OCI-LY7 (cell line): ENCODE measurements at places on chromosomes 16 and 17. TPM values are rescaled to one million over a fixed set of nuclear protein-coding genes. Genes with fewer than 3 reads are reported as not detected.

DNA sequence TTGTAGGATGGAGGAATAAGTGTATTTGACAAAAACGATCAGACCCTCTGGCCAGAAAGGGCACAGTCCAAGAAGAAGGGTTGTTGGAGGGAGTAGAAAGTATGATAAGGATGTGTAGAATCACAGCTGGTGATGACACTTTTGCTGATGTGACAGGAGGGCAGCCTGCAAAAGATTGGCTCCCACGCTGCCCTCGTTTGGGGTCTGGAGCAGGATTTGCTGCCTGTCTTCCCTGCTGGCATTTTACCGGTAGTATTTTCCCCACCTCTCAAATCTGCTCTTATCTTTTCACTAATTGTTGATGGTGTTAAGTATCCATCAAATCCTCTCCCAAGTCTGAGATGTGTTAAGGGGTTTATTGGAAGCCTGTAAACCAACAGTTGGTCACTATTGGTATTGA, 208.8 kb downstream of the CCDC182 start:
- DNase-seq: no peak

DNA sequence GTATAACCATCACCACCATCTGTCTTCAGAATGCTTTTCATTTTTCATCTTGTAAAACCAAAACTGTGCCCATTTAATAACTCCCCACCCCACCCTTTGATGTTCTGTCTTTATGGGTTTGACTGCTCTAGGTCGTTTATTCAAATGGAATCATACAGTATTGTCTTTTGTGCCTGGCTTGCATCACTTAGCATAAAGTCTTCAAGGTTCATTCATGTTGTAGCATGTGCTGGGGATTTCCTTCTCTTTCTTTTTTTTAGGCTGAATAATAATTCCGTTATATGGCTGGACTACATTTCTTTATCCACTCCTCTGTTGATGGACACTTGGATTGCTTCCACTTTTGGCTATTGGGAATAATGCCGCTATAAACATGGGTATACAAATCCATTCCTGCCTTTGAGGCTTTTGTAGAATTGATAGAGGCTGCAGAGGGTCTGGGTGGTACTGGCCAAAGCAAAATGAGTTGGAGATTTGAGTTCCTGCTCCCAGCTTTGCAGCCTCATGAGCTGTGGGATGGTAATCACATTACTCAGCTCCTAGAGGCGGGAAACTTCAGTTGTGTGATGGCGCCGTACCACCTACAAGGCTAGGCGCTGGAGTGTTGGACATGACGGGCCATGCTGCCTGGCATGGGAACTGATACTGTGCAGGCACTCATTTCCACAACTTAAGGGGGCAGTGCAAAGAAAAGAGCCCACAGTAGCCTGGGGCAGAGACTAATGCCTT, 64.8 kb downstream of the CLEC16A start:
- DNase-seq: no peak

DNA sequence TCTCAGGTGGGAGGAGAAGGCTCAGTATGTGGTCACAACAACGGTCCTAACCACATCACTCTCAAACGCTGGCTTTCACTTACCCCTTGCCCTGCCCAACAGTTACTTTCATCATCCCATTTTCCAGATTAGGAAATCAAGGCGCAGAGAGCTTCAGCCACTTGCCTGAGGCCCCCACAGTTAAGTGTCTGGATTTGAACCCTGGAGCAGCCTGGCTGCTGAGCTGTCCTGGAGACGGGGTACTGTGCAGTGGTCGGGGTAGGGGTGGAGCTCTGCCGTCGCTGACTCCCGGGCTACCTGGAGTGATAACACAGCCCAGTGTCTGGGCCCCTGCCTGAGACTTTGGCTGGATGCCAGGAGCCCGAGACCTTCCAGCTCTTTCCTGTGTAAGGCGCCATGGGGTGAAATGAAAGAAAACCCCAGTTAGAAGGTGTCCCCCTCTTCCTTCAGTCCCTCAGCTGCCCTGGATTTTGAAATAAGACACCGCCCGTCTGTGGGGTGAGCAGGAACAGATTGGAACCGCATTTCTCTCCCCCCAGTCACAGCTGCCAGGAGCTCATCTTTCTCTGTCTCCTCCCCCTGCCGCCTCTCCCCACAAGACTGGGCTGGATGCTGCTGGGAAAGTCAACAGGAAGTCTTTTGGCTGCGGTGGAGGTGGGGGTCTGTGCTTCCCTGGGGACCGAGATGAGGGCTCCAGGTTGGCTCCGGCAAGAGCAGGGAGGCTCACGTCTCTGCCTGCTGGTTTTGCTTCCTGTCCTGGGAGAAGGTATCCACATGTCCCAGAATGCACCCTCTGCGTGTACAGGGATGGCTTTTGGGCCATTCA, 280.2 kb downstream of the SEC14L1 start:
- peak; percentile 77 for DNase-seq

GRCh38 chr16:86496929-86497461, 13.3 kb upstream of the FOXF1 start:
- no peak for DNase-seq

DNA sequence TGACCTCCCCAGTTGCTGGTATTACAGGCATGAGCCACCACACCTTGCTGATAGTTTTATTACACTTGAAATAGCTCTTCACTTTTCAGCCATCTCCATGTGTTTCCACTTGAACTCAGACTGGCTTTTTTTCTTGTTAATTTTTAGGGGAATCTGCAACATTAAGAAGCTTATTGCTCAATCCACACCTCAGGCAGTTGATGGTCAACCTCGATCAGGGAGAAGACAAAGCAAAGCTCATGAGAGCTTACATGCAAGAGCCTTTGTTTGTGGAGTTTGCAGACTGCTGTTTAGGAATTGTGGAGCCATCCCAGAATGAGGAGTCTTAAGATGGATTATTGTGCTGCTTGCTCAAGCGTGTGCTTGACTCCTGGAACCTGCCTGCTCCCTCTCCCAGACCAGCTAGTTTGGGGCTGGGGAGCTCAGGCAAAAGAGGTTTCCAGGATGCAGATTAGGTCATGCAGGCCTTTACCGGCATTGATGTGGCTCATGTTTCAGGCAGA, 8.6 kb downstream of the ZNHIT3 start:
- DNase-seq: no peak

DNA sequence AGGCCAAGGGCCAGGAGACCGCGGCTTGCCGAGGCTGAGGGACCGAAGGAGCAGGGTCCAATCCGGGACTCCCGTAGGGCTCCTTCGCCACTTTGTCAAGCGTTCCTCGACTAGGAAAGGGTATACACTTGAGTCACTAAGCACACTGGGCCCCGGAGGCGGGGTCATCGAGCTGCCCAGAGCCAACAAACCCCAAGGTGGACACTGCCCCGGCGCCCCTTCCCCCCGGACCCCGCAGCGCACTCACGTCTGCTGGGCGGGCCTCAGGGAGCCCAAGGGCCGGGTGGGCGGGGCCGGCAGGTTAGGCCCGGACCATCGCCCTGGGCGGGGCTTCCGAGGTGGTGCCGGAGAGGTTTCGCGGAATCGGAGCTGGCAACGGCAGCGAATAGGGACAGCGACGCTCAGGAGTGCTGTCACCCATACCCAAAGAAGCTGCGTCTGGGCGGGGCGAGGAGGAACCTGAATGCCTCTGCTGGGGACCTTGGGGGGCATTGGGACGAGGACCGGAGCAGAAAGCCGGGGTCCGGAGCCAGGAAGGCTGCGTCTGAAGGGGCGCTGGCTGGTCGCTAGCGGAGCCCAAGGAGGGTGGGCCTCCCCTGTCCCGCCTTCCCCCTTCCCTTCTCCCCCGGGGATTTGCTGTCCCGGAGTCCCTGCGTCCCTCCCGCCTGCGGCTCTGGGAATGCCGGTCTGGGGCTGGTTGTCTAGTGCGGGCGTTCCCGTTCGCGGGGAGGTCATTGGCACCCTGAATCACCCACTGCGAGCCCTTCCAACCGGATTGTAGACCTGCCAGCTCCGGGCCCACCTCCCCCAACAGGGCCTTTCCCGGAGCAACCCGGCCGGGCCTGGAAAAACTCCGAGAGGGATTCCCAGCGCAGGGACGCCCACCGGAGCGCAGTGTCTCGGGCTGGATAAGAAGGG, 118.2 kb upstream of the SMURF2 start:
- no peak for DNase-seq

DNA sequence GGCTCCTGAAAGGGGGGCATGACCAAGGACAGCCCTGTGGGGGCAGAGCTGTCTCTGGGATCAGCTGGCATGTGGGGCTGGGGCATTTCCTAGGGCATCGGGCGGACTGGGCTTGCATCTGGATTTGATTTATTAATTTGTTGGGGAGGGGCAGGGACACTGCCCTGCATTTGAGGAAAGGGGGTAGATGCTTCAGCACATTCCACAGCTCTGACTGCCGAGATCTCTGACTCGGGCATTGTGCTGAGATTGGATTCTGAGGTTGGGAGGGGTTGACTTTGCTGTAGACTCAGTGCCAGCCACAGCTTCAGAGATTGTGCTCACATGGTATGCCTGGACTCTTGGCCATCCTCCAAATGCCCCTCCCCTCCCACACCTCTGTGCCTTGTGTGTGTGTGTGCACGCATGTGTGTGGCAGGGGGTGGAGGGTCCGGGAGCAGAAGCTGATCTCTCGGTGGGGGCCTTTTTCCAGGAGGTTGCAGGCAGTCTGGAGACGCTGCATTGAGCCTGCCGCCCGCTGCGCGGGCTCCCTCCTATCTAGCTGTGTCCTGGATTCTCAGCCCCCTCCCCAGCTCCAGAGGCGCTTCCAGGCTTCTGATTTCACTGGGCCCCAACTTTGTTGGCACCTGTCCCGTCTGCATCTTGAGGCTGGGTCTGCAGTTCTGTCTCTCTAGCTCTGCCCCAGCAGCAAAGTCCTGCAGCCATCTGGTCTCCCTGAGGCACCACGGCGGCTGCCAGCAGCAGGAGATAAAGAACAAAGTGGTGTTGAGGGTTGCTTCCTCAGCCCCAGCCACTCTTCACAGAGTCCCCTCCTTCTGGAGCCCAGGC, 14.9 kb downstream of the IGFBP4 start:
- DNase-seq: no peak

- DNase-seq: no peak
Measured at GRCh38 chr17:37065486-37066321, 117.0 kb downstream of the AATF start.

GRCh38 chr16:30546115-30546514, 11.5 kb upstream of the ZNF747 start:
- DNase-seq: no peak

- no peak for DNase-seq
Measured at GRCh38 chr17:40497695-40498094, 3.7 kb downstream of the TNS4 start.

DNA sequence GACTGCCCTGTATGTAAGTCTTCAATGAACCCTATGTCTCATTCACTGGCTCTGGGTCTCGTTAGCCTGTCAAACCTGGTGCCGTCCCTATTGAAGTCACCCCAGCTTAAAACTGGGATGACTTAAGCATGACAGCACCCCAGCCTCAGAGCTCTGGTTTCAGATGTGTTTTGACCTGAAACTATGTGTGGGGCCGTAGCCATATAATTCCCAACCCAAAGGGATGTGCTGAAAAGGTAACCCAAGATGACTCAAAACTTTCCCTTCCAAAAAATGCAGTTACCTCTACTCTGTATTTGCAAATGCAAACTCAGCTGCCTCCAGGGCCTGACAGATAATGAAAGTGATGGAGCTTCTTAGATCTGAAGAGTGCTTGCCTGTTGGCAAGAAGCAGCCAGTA, 478.3 kb upstream of the ERCC4 start:
- DNase-seq: no peak

DNA sequence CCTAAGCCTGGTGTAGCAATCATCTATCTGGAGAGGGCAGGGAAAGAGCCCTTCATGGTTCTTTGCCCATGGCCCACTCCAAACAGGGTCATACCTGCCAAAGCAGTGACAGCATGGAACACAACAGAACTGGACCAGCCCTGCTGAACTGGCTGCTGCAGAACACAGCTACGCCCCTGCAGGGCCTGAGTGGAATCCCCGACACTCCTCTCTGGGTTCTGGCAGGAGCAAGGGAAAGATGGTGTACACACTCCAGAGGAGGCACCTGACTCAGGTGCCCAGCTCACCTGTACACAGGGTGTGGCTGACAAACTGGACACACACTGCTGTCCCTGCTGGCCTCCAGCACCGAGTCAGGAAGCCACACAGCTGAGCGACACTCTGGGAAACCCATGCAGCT, 19.8 kb downstream of the MIEF2 start:
- no peak for DNase-seq

DNA sequence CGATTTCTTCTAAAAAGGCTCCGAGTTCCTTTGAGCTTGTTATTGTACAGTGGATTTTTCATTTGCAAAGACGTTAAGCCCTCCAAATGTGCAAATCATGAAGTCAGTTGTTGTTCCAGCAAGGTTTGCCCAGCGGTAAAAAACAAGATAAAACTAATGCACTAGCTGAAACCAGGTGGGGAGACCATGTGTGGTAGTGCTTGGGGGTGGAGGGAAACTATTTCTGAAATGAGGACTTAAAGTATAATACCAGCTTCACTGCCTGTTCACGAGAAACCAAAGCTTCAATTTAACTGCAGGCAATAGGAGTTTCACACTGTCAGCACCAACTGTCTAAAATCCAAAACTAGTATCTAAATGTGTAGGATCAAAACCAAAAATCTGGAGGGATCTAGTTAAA, 22.3 kb downstream of the SMARCE1 start:
- DNase-seq: no peak

DNA sequence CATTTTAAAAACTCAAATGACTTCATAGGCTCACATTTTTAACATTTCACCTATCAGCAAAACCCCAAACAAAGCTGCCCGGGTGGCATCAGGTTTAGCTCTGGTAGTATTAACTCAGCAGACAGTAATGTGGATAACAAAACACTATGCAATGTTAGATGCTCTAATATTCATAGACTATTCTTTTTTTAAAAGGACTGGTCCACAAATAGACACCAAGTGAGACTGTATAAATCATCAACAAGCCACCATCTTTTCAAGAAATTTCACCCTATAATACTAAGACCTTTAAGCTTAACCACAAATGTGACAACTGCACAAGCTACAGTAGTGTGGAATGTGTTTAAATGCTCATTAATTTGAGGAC, 20.2 kb downstream of the SNN start:
- DNase-seq: no peak

DNA sequence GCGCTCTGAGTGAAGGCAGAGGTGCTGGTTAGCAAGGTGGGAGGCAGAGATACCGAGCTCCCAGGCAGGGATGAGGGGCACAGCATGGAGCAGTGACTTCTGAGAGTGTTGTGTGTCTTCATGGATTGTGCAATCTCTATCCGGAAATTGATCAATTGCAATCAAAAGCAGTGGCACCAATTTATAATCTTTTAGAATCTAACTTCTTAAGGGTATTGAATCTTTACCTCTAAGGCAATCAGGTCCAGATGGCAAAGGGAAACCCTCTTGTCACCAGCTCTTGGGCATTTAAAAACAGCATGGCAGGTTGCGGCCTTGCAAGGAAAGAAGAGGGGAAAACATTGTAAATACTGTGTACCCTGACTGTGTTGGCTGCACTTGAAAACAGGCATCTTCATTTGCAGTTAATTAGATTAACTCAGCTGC, 58.0 kb upstream of the MRTFB start:
- no peak for DNase-seq

GRCh38 chr17:7782240-7782639, 51.8 kb upstream of the KDM6B start:
- no peak for DNase-seq

NR1D1 gene
- 7.0 and 8.7 TPM in 2 replicates for total RNA-seq

ABI3 gene
- total RNA-seq: 23.6 and 29.5 TPM in 2 replicates

CEP295NL gene
- total RNA-seq: not detected in 2 replicates

FOXN1 gene
- total RNA-seq: not detected in 2 replicates

PPP1R27 gene
- total RNA-seq: not detected in 2 replicates

LGALS9B gene
- total RNA-seq: not detected in 2 replicates

RAB37 gene
- 12.7 and 18.9 TPM in 2 replicates for total RNA-seq

CRYBA1 gene
- not detected in 2 replicates for total RNA-seq
